Fibroblast of gingiva (primary cell): ENCODE measurements at places on chromosomes 7 and 10.

DNA sequence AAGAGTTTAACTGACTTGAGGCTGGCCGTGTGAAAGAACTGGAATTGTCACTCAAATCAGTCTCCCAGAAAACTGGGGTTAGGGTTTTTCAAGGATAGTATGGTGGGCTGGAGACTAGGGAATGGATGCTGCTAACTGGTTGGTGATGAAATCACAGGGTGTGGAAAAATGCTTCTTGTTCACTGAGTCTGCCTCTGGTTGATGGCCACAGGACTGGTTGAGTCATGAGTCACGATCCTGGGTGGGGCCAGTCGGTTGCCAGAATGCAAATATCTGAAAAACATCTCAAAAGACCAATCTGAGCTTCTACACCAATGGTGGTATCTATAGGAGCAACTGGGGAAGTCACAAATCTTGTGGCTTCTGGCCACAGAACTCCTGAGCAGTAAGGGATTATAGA lies 16.3 kb upstream of the BAMBI start:
- peak; percentile 54 for DNase-seq

- no peak for DNase-seq
Observed at GRCh38 chr10:129883626-129884397, 80.3 kb downstream of the EBF3 start.

GRCh38 chr10:119409906-119410305 lies 132.6 kb downstream of the RGS10 start:
- DNase-seq: no peak

DNA sequence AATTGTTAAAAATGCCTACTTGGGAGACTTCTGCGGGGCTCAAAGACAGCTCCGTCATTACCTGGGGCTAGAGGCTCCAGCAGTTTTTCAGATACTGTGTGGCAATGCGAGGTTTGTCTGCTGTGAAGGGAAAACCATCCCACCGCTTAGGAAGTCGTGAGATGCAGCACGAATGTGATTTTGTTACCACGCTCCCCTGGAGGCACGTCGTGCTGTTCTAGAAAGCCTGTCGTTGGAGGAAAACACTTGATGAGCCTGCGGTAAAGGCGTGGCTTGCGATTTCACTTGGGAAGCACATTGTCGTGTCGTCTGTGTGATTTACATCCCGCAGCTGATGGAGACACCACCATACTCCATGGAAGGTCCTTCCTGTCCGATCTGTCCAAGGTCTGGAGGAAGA lies 39.3 kb downstream of the CAMK1D start:
- no peak for DNase-seq

GRCh38 chr10:71178880-71179279 lies 33.5 kb upstream of the UNC5B start:
- DNase-seq: no peak

DNA sequence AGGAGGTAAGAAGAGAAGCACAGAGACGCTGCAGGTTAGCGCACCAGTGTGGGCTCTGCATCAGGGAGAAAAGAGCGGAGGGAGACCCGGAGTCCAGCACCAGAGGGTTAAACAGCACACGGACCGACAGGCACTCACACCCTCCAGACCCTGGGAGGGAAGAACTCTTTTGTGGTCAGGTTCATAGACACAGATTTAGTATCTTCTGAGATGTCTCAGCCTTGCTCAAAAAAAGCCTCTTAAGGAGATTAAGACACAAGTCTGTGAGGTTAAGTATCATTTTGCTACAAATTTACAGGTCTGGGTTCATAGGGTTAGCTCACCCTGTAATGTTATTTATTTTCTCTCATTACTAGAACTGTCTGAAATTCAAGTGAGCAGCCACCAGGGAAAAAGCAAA lies 16.8 kb upstream of the NDST2 start:
- DNase-seq: no peak

GRCh38 chr10:62831346-62831745 lies 15.2 kb upstream of the EGR2 start:
- DNase-seq: no peak
